ENCODE measurements at places on chromosomes 12 and 14. TPM values are rescaled to one million over a fixed set of nuclear protein-coding genes. Genes with fewer than 3 reads are reported as not detected.

ARMH4 gene
- 3.9 TPM for total RNA-seq

DPY19L2 gene
- 22.4 TPM for total RNA-seq

CLEC4C gene
- not detected for total RNA-seq

TECPR2 gene
- 19.9 TPM for total RNA-seq

TRMT61A gene
- total RNA-seq, result 11.3 TPM

MAP3K12 gene
- total RNA-seq, result 16.4 TPM

ACSM4 gene
- not detected for total RNA-seq

ADCY6 gene
- 61.4 TPM for total RNA-seq

PIK3C2G gene
- total RNA-seq, result 35.1 TPM

EIF2S1 gene
- total RNA-seq, result 63.9 TPM

OASL gene
- total RNA-seq, result 1.0 TPM

OVCH1 gene
- total RNA-seq, result 0.44 TPM

PUS1 gene
- total RNA-seq, result 20.9 TPM

WDHD1 gene
- 3.5 TPM for total RNA-seq

AGAP2 gene
- 1.2 TPM for total RNA-seq

FERMT2 gene
- total RNA-seq, result 87.8 TPM

PDE3A gene
- total RNA-seq, result 11.5 TPM

NTS gene
- 10.2 TPM for total RNA-seq

CLEC4D gene
- total RNA-seq, result 0.15 TPM

TSPAN19 gene
- total RNA-seq, result not detected

GAS2L3 gene
- total RNA-seq, result 7.0 TPM

SPATA7 gene
- total RNA-seq, result 15.7 TPM

KRT8 gene
- 4.6 TPM for total RNA-seq

ZDHHC22 gene
- total RNA-seq, result not detected

LAG3 gene
- 0.80 TPM for total RNA-seq

NRXN3 gene
- total RNA-seq, result 3.5 TPM

STON2 gene
- total RNA-seq, result 27.5 TPM

PRICKLE1 gene
- 6.4 TPM for total RNA-seq

CMKLR1 gene
- 30.2 TPM for total RNA-seq

CABP1 gene
- not detected for total RNA-seq

ART4 gene
- total RNA-seq, result 1.0 TPM

RHOJ gene
- 12.5 TPM for total RNA-seq

G2E3 gene
- 12.3 TPM for total RNA-seq

GPRC5A gene
- 40.1 TPM for total RNA-seq

IL26 gene
- total RNA-seq, result not detected

ADAM21 gene
- total RNA-seq, result 0.16 TPM

GPR84 gene
- not detected for total RNA-seq
